ENCODE measurements at places on chromosomes 5 and 9. TPM values are rescaled to one million over a fixed set of nuclear protein-coding genes. Genes with fewer than 3 reads are reported as not detected.
A peak's percentile ranks its signal among the peaks of the same experiment; 100 is the strongest.

DNA sequence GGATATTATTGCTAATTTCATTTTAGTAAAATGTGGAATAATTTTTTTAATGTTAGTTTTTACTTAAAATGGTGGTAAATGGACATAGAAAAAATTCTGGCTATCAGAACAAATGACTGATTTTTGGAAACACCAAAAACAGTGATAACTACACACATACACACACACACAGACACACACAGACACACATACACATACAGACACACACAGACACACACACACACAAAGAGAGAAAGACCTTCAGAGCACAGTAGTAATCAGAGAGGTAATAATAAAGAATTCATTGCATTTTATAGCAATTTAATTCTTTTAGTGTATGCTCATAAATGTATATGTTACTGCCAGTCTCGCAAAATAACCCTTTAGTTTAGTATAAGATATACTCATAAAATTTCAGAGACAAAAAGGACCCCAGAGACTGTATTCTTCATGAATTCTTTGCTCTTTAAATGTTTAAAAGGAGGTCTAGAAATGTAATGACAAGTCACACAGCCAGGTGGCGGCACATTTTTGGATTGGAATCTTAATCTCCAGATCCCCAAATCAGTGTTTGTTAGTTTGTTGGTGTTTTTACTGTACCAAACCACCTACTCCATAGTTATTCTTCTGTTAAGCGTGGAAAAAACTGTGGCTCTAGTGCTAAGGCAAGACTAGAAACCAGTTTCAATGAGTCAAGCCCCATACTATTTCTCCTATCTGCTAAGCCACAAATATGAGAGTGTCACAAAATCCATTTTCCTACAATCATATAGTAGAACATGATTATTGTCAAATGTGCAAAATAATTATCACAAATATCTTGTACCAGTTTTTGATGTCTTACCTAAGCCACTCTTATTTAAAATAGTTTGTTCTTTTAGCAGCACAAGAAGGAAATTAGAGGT, 109.9 kb downstream of the EDIL3 start:
- no peak overlapping the region for H3K4me3 ChIP-seq
- H3K4me1 ChIP-seq: no peaks in the 10 kb centered on the region
- no peak overlapping the region for H3K27ac ChIP-seq
- H3K27me3 ChIP-seq: no peaks in the 10 kb centered on the region

DNA sequence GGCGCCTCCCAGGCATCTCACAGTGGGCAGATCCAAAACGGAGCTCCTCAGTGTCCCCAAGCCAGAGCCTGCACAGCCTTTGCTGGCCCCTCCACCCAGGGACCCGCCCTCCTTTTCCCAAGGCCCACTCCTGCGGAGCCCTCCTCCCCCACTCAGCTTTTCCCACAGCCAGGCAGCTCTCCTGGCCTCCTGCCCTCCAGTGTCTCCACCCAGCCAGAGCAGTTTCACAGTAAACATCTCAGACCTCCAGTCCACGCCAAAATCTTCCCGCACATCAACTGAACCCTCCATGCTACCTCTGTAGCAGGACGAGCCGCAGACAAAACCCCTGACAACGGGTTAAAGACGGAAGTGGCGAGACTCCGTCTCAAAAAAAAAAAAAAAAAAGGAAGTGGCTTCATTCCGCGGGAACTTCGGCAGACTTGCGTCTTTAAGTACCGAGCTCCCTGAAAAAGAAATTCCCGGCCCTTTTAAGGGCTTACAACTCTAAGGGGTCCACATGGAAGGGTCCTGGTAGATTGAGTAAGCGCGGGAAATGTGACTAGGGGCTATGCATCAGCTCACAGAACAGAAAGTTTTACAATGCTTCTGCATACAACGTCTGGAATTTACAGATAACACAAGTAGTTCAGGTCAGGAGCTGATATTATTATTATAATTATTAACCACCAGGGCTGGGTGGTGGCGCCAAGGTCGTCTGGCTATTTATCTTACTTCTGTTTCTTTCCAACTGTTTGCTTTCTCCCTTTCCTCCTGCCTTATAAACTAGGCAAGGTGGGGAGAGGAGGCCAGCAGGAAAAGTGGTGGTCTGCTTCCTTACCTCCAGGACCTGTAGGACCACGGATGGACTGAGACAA, 11.4 kb upstream of the GRIN1 start:
- no peaks in the 10 kb centered on the region for H3K36me3 ChIP-seq
- peak; percentile 40 for DNase-seq
- peaks cover 25% of the 10 kb centered on the region for H3K4me1 ChIP-seq
- H3K27me3 ChIP-seq: no peaks in the 10 kb centered on the region
- H3K4me3 ChIP-seq: peak overlapping the region; percentile 78

IL4 gene
- 6.8 TPM for total RNA-seq

IGIP gene
- 3.7 TPM for total RNA-seq
